Foreskin keratinocyte (primary cell): ENCODE measurements at places on chromosomes 2 and 18. TPM values are rescaled to one million over a fixed set of nuclear protein-coding genes. Genes with fewer than 3 reads are reported as not detected.

The REG3G gene
- polyA plus RNA-seq, result not detected in 2 replicates

The ACAA2 gene
- 9.5 and 15.3 TPM in 2 replicates for polyA plus RNA-seq

The PCARE gene
- polyA plus RNA-seq, result not detected in 2 replicates

The ERICH2 gene
- 2.0 and 2.9 TPM in 2 replicates for polyA plus RNA-seq

The ZNF397 gene
- polyA plus RNA-seq, result 4.2 and 4.9 TPM in 2 replicates

The CIDEA gene
- polyA plus RNA-seq, result 18.5 and 21.2 TPM in 2 replicates

The FOXD4L1 gene
- polyA plus RNA-seq, result 0.02 TPM in 2 replicates

The EGR4 gene
- polyA plus RNA-seq, result not detected in 2 replicates

The OXER1 gene
- polyA plus RNA-seq, result 0.04 and 0.08 TPM in 2 replicates

The CYBRD1 gene
- 11.1 TPM in 2 replicates for polyA plus RNA-seq

The ANO7 gene
- polyA plus RNA-seq, result 0.62 and 0.63 TPM in 2 replicates

The SS18 gene
- polyA plus RNA-seq, result 30.0 and 35.2 TPM in 2 replicates

The CDH20 gene
- polyA plus RNA-seq, result not detected in 2 replicates

The TCF7L1 gene
- polyA plus RNA-seq, result 18.4 and 24.1 TPM in 2 replicates

The SPAST gene
- 3.0 and 3.1 TPM in 2 replicates for polyA plus RNA-seq

The SLC9A4 gene
- polyA plus RNA-seq, result not detected in 2 replicates

The BCL2 gene
- 0.35 and 0.69 TPM in 2 replicates for polyA plus RNA-seq

The CARF gene
- polyA plus RNA-seq, result 0.49 and 0.59 TPM in 2 replicates

The FAM124B gene
- not detected in 2 replicates for polyA plus RNA-seq

The ARPC2 gene
- polyA plus RNA-seq, result 894 and 918 TPM in 2 replicates

The TFPI gene
- polyA plus RNA-seq, result 0.14 and 0.16 TPM in 2 replicates

The FBXO41 gene
- polyA plus RNA-seq, result 2.6 and 2.7 TPM in 2 replicates
